PC-3 (cell line): ENCODE measurements at places on chromosomes 1 and 21.

- peak; percentile 99 for DNase-seq
These were observed 62.4 kb upstream of the TNFSF18 start for GRCh38 chr1:173113015-173113741.

DNA sequence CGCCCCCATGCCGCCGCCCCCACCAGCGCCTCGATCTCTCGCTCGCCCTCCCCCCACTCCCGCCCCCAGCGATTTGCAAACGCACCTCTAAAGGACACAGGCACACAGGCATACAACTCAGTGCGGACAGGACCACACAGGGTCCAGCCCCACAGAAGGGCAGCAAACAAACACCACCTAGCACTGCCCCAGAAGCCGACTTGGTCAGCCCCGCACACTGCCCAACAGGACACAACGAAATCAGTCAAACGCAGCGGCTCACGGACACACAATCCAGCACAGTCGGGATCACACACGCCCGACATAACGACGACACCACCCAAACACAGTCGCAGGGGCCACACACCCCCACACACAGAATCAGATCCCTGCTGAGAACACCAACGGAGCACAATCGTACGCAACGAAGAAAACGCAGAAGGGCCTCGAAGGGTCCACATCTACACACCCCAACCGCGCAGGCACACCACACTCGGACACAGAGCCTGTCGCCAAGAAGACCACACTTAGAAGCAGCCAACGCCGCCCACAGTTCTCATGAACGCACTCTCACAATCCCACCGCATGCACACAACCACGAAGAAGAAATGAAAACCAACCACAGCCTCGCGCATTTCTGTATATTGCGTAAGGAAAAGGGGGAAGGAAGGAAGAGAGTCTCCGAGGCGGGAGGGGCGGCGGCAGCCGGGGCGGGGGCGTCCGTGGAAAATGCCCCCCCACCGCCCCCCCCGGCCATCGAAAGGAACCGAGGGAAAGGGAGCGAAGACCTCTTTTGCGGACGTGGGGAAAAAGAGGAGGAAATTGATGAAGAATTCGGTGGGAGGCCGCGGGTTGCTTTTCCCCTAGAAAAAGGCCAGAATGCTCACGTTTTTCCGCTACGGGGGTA, 481 bp downstream of the TAL1 start:
- no peak for DNase-seq

- DNase-seq = no peak
These were observed 362.0 kb downstream of the ADGRL2 start for GRCh38 chr1:82162486-82163420.

DNA sequence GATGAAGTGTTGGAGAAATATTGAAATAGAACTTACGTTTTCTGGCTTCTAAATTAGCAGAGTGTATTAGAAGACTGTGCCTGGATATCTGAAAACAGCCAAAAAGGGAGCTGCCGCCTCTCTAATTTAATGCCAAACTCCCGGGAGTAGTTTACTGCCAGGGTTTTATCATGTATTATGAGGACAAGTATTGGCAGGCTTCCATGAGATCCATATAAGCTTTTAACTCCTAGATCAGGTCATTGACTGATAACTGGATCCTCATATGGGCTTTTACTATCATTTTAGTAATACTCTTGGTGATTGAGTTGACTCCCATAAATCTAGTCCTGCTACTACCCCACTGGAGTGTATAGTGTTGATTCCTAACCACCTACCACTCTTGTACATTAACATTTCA, 178.4 kb upstream of the CXADR start:
- DNase-seq = no peak

DNA sequence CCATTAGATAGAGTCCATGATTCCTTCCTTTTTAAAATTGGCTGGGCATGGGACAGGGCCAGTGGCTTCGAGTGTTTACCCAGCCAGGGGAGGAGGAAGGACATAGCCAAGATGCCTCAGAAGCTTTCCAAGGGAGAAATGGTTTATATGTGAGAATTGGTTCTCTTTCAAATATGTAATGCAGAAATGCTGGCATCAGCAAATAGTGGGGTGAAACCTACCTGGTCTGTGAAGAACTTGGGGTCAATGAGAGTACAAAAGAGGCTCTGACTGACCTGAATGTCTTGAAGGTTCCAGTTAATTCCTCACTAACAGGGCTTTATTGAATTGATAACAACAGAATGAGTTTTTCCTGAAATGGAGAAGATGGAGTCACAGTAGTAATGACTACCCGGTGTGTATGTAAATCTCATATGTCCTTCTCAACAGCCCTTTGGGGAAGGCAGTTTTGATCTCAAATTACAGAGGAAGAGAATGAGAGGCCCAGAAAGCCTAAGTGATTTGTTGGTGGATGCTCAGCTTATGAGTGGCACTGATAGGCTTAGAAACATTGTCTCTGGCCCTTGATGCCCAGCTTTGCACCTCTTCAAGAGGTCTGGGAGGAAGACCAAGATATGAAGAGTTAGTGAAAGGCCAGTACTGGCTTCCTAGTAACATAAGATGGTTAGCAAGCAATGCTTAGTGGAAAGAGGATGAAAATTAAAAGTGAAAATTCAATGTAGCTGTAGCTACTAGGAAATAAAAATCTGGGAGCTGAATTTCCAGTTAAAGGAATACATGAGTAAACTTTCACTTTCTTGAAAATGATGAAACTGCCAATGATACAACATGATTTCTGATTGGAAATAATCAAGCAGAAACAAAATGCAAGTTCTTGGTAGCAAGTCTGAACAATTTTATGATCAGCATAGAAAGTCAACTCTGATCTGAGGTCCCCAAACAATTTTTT, 2.7 kb downstream of the ATF3 start:
- no peak for DNase-seq

- DNase-seq = no peak
These were observed 208.1 kb upstream of the DUSP10 start for GRCh38 chr1:221949996-221950395.

GRCh38 chr1:159079525-159079924, 3.0 kb upstream of the AIM2 start:
- DNase-seq = no peak

GRCh38 chr1:6757719-6758435, 27.4 kb upstream of the CAMTA1 start:
- DNase-seq = no peak

- DNase-seq = no peak
These were observed 121.9 kb downstream of the KCNT2 start for GRCh38 chr1:196486346-196486745.

DNA sequence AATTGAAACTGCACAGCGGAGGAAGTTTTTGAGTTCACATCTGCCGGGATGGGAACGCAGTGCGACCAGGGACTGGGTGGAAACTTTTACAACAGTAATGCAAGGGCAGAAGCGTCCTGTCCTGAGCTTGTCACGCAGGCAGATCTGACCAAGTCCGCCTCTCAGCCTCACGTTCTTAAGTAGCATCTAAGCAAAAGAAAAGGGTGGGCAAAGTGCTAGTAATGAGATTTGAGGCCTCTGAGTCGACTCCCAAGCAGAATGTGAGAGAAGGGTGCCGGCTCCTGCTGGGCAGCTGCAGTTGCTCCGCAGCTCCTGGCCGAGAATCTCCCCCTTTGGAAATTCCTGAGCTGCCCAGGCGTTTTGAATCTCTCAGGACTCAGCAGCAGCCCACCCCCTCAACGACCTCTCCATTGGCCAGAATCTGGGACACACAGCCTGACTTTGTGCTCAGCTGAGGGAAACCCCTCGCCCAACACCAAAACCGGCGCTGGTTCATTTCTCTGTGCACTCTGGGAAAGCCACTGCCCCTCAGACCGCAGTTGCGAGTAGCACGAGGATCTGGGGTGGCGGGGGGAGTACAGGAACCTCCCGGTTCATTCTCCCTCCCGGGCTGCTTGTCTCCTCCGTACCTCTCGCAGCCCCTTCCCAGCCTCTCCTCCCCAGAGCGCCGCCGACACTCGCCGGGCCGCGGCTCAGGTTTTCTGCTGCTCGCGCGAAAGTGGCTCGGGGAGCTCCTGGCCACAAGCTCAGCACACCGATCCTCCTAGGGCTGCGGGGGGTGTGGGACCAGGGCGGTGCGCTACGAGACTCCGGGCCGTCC, 913 bp upstream of the S1PR1 start:
- DNase-seq = peak; percentile 64

DNA sequence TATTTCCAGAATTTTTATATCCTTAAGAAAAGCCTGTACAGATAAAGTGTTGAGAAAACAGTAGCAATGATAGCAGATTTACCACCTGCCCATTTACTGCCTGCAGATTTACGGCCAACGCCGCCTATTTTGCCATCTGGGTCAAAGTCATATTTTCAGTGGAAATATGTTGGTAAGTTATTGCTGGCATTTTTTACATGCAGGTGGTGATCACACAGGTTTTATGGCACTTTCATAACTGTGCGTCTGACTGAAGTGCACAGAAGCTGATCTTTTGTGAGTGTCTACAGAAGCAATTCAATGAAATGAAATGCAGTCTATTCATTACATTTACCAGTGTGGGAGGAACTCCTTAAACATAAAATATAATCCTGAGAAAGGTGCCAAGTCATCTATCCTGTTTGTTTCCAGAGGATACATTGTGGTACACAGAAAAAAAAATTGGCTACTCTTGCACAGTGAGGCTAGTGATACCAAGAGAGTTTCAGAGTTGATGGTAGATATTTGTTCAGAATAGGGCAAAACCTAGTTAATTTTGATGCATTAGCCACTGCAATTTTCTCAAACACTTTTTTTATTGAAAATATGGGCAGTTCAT, 458.5 kb downstream of the NEGR1 start:
- no peak for DNase-seq

DNA sequence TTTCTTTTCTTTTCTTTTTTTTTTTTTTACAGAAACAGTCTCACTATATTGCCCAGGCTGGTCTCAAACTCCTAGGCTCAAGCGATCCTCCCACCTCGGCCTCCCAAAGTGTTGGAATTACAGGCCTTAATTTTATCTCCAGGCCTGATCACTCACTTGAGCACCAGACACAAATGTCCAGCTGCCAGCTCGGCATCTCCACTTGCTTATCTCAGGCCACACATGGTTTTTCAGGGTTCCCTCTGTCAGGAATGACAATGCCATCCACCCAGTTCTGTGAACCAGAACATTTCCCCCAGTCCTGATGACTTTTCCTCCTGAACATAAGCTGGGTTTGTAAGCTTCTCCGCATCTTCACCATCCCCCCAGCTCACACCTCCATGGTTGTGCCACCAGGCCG, 44.6 kb upstream of the ZNF281 start:
- no peak for DNase-seq

- DNase-seq = no peak
These were observed 588.3 kb upstream of the USP24 start for GRCh38 chr1:55803429-55803828.

GRCh38 chr1:14697353-14697752, 98.9 kb downstream of the KAZN start:
- DNase-seq = no peak

- no peak for DNase-seq
These were observed 4.8 kb downstream of the REG4 start for GRCh38 chr1:119806489-119806888.

GRCh38 chr1:211200311-211200710, 58.9 kb upstream of the RCOR3 start:
- no peak for DNase-seq

DNA sequence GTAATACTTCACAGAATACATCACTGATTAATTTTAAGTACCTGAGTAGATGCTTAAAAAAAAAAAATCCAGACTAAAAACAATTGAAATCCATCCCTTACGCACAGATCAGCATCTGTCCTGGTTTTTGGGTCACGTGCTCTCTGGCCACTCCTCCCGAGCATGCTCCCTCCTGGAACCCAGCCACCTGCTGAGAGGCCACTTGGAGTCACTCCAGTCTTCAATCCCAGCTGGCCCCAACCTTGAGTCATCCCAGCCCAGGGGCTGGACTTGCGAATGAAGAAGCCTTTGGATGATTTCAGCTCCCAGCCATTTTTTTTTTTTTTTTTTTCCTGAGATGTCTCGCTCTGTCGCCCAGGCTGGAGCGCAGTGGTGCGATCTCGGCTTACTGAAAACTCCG, 8.9 kb downstream of the MAP1LC3C start:
- peak; percentile 97 for DNase-seq

DNA sequence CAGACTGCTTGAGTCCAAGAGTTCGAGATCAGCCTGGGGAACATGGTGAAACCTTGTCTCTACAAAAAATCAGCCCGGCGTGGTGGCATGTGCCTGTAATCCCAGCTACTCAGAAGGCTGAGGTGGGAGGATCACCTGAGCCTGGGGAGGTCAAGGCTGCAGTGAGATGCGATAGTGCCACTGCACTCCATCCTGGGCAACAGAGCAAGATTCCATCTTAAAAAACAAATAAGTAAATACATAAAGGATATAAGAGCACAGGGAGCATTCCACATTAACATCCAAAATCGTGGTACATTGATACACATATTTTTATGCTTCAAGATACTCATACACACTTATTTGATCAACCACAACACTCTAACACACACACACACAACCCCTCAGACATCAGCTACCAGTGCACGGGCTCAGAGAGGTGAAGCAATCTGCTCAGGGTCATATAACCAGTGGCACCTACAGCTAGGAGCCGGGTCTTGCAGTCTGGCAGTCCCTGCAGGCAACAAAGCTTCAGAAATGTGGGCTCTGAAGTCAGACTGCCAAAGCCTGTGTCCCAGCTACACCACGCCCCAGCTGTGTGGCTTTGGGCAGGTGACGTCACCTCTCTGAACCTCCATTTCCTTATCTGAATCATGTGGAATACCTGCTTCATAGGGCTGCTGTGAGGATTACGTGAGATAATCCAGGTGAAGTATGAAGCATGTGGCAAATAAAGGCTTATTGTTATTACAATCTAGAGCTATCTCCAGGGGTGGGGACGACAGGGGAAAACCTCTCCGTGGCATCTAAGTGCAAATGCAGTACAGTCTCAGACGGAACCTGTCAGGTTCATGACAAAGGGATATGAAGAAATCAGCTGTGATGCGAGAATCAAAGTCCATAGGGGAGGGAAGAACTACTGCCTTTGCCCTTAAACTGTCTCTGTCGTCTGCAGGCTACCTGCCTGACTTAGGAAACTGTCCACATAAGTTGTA, 4.8 kb upstream of the CRYBG2 start:
- peak; percentile 77 for DNase-seq

DNA sequence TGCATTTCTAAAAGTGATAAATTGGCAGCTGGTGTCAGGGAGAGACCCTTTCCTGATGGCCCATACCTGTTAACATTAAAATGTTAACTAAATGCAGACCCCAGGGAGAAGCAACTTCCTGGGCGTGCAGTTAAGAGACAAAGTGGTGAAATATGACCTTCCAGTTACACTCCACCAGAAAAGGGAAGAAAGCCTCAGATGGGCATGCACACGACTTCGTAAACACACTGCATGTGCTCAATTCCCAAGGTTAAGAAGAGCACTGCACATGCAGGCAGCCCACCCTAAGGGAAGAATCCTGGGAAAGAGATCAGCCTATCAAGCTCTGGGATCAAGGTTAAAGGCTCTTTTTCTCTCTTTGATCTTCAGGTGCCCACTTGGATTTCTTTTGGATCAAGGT, 9.7 kb upstream of the GBP6 start:
- no peak for DNase-seq

DNA sequence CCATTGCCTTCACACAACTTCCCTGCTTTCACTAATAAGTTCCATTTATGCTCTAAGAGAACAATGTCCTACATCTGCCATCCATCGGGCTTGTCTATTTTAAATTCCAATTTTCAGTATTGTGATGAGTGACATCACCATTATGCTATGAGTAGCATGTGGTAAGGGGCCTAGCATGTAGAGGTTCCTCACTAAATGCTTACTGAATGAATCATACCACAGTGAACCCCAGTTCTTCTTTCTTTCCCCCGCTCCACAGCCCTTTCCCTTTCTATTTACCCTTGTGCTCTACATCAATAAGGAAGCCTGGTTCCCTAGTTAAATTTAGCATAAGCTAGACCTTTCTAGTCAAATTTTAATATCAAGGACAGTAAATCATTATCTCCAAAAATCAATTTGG, 195.0 kb upstream of the RGS18 start:
- no peak for DNase-seq
